ENCODE measurements at places on chromosomes 12 and 14.
A peak's percentile ranks its signal among the peaks of the same experiment; 100 is the strongest.

DNA sequence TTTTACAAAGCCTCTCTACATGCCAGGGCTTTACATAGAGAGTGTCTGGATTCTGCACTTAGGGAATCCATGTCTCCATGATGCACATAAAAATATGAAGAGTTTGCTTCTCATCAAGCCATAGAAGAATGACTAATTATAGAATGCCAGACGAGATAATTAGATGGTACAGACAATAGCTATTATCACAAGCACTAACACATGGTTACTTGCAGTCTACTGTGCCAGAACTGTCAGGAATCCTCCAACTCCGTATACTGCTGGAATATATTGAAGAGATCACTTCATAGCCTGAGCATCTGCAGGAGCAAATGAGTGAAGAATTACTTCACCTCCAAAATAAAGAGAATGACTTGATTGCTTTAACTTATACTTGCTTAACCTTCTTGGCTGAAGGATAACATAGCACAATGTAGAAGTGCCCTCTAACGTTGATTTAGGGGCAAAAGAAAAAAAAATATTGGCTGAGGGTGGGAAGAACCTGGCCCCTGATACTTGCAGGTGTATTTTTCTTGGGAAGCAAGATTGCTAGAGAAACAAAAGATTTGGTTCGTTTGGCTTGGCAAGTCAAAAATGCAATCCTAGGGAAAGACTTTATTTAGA is 272.8 kb upstream of the FAR2 start:
- no peak for DNase-seq

DNA sequence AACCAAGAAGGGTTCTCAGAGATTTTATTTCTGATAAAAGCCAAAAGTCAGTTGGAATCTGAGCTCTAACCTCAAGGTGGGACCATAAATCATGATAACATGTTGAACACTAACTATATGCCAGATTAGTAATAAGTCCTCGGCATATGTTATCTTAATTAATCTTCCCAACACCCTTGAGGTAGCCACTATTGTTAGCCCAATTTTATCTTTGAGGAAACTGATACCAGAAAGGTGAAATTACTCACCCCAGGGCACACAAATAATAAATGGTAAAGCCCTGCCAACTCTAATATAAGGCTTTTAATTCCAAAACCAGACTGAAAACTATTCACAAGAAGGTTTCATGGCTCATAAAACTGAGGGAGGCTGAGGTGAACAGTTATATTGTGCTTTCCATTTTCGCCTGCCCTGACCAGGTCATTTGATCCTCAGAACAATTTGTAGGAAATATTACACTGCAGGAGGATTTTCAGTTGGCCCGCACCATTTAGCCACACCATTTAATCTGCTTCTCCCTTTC is 16.1 kb upstream of the NUAK1 start:
- DNase-seq: no peak

GRCh38 chr14:92122351-92122677 is 545 bp downstream of the CPSF2 start:
- DNase-seq: peak; percentile 33

DNA sequence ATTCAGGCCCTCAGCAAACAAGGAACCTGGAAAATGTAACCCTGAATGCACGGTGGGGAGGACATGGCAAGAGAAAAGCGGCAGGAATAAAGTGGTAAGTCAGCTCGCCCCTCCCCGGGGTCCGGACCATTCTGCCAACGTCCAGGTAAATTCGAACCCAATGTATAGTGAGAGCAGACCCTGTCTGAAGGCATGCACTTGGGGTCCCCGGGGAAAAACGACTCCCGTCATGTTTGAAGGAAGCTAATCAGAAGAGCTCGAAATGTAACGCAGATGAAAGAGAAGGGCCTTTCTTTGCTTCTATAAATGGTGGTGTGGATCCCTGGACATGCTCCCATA is 193 bp downstream of the ACACB start:
- no peak for DNase-seq

DNA sequence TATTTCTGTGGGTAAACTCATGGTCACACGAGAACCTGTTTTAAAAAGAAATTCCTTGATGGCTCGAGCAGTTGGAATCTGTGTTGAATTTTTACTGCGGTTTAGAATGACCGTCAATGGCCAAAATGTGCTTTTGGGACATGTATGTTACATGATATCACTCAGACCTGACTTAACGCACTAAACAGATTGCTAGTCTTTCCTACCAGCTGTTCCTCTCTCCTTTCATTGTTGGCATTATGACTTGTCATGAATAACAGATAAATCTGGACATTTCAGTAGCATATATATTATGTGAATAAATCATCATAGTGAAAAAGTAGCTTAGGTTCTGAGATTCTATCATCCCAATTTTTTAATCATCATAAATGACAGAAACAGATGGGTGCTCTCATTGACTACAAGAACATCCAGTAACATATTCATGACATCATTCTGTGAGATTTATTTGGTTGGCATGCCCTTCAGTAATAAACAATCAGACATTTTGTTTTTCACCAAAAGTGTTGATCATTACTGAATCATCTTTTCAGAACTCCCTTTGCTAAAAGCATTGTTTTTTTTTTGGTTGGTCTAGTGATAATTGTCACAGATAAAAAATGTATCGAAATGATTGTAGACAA is 57.9 kb upstream of the NAV3 start:
- DNase-seq: no peak

DNA sequence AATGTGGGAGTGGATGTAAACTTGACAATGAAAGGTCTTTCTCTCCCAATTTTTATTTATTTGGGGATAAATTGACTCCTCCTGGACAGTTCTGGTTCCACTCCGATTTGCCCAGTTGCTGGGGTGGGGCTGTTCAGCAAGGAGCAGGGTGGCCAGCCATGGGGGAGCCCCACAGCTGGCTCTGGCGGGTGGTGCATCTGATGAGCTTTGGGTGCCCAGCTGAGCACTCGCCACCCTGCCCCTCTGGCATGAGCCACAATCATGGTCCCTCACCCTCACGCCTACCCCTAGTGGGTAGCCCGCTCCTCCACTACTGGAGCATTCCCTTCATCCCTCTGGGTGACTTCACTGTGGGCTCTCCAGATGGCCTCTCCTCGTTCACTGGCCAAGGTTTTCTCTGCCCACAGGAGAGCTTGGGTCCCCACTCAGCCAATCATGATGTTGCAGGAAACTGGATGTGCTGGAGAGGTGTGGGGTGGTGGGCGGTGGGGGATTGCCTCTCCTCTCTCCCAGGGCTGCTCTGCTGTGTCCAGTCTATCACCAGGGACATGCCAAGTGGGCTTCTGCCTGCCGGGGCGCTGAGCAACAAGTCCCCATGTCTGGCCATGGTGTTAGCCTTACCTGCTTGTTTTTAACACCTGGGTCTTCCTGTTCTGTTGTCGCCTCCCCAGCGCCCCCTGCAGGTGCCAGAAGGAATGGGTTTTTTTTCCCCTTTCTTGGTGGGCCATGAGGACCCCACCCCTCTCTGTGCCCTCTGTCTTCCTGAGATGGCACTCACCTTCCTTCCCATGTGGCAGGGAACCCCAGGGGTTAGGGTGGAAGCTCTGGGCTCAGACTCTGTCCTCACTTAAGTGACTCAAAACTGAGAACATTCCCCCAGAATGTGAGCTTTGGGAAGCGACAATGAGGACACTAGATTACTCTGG is 3.4 kb downstream of the CYP46A1 start:
- DNase-seq: peak; percentile 23

GRCh38 chr12:122049827-122050226 is 28.1 kb downstream of the BCL7A start:
- DNase-seq: no peak

DNA sequence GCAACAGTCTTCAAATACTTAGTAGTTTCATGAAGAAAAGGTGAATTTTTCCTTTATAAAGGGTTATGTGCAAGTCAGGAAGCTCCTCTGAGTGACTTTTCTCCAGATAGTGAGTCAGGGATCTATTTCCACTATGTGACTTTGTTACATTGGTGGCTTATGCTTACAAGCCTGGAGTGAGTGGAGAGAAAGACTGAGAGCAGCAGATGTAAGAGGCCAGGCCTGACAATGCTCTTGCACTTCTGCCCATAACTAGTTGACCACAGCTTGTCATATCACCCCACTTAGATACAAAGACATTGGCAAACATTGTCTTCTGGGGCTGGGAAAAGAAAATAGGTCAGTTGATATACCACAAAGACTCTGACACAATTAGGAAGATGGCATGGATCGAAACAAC is 236.5 kb downstream of the PDZRN4 start:
- DNase-seq: no peak

DNA sequence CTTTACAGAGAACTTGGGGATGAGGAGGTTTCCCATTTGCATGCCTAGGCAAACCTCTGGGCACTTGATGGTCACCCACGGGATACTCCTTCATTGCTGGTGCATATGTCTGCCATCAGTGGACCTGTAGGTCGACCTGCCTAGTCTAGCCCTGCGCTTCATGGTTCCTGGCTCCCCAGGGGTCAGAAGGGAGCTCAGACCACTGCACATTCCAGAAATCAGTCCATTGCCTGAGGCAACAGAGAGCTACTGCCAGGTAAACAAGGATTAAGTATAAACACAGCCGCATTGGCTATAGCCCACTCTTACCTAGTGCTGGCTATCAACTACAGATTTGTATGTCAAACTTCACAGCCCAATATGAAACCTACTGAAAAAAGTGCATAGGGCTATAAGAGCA is 476.4 kb downstream of the SOX5 start:
- no peak for DNase-seq

- peak; percentile 47 for DNase-seq
These were observed 13.0 kb upstream of the DPF3 start for GRCh38 chr14:72906879-72907278.

DNA sequence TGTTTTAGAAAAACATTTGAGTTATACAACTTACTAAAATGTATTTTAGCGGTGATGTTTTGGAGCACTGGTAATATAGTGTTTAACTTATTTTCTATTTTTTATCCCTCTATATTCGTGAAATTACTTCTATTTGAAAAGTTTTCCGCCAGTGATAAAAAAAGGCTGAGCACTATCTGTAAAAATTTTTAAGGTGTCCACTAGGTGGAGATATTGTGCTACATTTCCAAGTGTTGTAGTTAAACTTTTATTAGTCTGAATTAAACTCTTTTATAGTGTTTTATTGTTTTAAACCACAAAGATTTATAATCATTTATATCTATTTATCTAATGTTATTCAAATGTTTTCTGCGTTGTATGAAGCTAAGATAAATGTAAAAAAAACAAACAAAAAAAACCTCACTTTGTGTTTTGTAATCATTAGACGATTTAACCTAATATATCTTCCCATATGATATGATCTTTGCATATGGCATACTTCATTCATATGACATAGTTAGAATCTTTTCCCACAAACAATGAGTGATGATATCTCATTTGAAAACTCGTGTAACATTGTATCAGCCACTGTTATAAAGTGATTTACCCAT is 11.8 kb downstream of the ALG10B start:
- DNase-seq: peak; percentile 28

GRCh38 chr14:102539544-102540314 is 30.2 kb upstream of the ANKRD9 start:
- DNase-seq: no peak

- DNase-seq: no peak
These were observed 573.2 kb downstream of the PRKD1 start for GRCh38 chr14:29354486-29354885.

DNA sequence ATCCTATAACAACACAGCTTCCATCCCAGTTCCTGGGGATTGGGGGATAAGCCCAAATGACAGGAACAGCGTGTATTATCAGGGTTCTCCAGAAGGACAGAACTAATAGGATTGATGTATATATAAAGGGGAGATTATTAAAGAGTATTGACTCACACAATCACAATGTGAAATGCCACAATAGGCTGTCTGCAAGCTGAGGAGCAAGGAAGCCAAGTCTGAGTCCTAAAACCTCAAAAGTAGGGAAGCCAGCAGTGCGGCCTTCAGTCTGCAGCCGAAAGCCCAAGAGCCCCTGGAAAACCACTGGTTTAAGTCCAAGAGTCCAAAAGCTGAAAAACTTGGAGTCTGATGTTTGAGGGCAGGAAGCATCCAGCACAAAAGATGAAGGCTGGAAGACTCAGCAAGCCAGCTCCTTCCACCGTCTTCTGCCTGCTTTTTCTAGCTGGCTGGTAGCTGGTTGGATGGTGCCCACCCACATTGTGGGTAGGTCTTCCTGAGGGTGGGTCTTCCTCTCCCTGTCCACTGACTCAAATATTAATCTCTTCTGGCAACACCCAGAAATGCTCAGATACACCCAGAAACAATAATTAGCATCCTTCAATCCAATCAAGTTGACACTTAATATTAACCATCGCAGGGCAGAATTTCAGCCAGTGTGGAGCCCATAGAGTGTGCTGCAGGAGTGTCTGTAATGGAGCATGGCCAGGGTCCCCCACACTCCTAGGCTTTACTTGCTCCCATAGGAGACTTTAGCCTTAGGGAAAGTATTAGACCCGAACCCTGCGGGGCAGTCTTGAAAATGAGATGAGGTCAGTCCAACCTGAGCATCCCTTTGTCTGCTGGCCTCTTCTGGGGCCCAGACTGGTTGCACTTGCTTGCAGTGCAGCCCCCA is 111.1 kb downstream of the SINHCAF start:
- no peak for DNase-seq

DNA sequence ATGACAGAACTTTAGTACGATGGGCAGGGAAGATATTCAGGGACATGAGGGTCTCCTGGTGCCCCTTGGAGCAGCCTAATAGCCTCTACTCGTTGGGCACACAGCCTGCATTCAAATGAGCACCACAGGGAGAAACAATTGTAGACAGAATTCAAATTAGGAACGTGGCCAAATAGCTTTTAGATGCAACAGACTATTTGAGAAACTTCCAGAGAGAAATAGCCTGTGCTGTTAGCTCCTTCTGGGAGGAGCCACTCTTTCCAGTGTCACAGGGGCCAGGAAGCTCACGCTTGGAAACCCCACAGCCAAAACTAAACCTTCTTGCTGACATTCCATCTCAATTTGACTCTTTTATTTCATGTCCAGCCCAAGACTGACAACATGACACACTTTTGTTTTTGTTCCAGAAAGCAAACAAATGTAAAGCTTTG is 114.5 kb downstream of the RPAP3 start:
- DNase-seq: no peak

GRCh38 chr12:27549236-27549800 is 25.3 kb downstream of the PPFIBP1 start:
- no peak for DNase-seq

GRCh38 chr14:100467046-100467750 is 120.0 kb downstream of the BEGAIN start:
- no peak for DNase-seq

DNA sequence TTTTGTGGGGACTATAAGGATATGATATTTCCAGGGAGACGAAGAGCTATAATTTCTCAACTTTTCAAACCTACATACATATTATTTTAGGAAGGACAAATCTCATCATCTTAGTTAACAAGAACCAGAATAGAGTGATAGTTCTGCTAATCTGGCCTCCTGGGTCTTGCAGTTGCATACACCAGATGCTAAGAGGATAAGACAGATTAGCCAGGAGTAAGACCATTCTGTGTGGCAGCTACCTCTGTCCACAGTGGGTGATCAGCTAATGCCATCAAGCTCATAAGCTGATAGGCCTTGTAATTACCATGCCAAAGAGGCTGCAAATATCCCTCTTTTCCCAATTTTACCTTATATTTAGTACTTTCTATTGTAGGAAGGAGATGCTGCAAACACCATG is 776.8 kb downstream of the NRXN3 start:
- DNase-seq: no peak

- DNase-seq: peak; percentile 78
These were observed 79.5 kb downstream of the ARMH4 start for GRCh38 chr14:58072288-58073071.

GRCh38 chr14:67377916-67378315 is 17.8 kb downstream of the EIF2S1 start:
- DNase-seq: no peak

All from GM12865 (cell line).